ENCODE measurements at places on chromosomes 3 and 15. TPM values are rescaled to one million over a fixed set of nuclear protein-coding genes. Genes with fewer than 3 reads are reported as not detected.

- DNase-seq: no peak
Observed at GRCh38 chr15:73035221-73035620, 17.0 kb upstream of the NEO1 start.

DNA sequence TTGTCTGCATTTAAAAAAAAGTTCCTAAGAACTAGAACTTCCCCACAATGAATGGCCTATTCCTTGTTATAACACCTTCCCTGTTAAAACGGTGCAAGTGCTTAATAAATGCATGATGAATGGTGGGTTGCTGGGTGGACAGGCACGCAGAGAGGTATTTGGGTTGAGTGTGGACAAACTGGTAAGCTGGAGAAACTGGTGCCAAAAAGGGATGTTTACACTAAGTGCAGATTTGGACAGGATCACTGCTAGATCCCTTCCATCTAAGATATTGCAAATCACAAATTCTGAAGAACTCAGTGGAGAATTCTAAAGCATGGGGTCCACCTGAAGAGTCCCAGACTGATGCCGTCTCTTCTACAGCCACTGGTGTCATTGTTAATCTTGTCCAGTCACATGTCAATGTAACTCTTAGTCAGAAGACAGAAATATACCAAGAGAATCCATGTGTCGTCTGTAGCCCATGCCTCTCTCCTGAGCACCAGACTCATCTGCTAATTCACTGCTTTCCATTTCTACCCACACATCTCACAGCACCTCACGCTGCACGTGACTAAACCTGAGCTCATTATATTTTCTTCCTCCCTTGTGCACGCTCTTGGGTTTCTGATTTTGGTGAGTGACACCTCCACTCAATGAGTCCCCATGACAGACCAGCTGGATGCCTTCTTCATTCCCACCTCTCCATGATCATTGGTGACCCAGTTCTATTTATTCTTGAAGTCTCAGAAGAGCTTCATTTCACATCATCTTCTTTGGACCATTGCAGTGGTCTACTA, 328.9 kb downstream of the THSD4 start:
- DNase-seq: no peak

- DNase-seq: no peak
Observed at GRCh38 chr15:70254311-70254869, 156.7 kb upstream of the TLE3 start.

DNA sequence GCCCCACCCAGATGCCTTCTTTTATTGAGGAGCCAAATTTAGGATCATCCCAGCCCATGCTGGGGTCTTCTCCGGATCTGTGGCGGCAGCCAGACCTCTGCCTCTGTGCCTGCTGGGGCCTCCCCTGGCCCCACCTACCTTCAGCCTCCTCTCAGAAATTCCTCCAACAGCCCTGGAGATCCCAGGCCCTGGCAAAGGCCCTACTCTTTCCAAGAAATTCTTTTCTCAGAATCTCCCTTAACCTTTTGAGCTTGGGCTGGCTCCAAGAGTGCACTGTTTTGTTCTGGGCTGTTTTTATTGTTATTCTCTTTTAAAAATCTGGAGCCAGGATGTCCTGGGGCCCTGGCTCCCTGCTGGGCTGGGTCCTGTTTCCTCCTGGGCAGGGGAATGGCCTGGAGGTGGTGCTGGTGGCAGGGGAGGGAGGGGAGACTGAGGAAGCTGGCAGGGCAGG, 57.8 kb downstream of the GRIP2 start:
- DNase-seq: no peak

DNA sequence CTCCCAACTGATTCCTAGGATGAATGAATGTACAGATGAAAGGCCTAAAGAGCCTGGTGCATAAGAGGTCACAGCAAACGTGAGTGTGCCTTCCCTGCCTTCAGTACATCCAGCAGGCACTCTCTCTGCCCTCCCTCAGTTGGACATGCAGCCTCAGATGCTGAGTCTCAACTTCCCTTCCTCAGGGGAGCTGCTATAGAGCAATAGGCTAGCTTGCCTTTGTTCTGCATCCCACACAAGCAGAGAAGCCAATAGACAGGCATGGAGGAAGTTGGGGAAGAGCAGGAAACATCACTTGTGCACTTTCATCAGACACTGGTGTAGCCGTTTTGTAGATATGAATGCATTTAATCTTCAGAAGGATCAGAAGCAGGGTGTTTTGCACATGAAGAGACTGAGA, 147.5 kb upstream of the THBS1 start:
- no peak for DNase-seq

GRCh38 chr3:141078200-141078599, 27.1 kb downstream of the SPSB4 start:
- DNase-seq: no peak

GRCh38 chr15:40908095-40908494, 13.8 kb downstream of the VPS18 start:
- DNase-seq: no peak

DNA sequence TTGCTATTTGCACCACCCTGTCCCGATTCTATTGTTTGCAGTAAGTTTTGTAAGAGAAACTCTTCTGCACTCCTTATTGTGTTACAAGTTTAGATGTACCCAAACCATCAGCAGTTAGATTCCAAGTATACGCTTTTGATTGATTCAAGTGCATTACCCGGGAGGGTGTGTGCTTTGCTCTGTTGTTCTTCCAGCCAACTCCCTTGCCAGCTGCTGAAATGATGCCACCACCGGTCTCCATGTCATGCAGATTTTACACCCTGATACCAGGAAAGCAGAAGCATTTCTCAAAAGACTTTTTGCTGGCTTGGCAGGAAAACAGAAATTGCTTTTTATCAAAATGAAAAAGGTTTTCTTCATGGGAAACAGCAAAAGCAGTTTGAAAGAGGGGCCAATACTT, 1006.6 kb upstream of the CFAP20DC start:
- DNase-seq: no peak

DNA sequence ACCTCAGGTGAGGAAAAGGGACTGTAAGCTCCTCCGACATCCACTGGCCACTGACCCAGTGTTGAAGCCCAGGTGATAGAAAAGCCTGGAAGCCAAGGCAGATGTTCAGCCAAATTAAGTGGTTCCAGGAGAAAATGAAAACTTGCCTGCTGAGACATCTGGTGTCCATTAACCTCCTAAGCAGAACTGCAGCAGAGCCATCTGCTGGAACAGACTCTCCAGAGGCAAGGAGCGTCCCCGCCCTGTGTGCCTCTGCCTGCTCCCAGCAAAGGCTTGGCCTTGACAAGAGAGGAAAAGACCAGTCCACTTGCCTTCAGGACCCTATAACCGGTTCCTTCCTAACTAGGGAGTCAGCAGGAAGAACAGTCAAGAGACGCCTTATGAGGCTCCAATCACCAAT, 48.2 kb downstream of the SRGAP3 start:
- DNase-seq: no peak

- no peak for DNase-seq
Observed at GRCh38 chr3:24551626-24552025, 57.0 kb upstream of the THRB start.

DNA sequence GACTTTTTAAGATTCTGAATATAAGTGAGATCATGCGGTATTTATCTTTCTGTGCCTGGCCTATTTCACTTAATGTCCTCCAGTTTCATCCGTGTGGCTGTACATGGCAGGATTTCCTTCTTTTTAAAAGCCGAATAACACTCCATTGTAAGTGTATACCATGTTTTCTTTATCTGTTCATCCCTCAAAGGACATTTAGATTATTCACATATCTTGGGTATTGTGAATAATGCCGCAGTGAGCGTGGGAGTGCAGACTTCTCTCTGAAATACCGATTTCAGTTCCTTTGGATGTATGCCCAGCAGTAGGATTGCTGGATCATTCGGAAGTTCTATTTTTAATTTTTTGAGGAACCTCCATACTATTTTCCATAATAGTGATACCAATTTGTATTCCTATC, 136.1 kb downstream of the APBA2 start:
- no peak for DNase-seq

- no peak for DNase-seq
Observed at GRCh38 chr3:138944929-138945708, 1.8 kb downstream of the FOXL2 start.

GRCh38 chr3:179083977-179084376, 12.4 kb upstream of the ZMAT3 start:
- DNase-seq: no peak

DNA sequence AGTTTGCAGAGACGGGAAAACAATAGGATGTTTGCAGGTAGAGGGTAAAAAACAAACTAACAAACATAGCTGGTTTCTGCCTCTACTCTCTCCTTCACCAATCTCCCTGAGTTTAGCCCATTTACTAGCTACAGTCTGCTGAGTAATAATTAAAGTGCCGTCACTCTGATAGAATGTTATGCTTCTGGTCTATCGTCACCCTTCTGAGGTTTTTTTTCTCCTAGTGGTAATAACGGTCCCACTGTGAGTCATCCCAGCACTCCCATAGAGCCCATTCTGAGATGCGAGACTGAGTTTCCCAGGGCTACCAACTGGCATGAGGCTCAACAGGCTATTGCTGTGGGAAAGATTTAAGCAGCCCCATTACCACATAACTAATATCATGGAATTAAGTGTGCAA, 56.4 kb downstream of the PLAAT1 start:
- no peak for DNase-seq

GRCh38 chr3:100158918-100159330, 44.6 kb upstream of the FILIP1L start:
- no peak for DNase-seq

DNA sequence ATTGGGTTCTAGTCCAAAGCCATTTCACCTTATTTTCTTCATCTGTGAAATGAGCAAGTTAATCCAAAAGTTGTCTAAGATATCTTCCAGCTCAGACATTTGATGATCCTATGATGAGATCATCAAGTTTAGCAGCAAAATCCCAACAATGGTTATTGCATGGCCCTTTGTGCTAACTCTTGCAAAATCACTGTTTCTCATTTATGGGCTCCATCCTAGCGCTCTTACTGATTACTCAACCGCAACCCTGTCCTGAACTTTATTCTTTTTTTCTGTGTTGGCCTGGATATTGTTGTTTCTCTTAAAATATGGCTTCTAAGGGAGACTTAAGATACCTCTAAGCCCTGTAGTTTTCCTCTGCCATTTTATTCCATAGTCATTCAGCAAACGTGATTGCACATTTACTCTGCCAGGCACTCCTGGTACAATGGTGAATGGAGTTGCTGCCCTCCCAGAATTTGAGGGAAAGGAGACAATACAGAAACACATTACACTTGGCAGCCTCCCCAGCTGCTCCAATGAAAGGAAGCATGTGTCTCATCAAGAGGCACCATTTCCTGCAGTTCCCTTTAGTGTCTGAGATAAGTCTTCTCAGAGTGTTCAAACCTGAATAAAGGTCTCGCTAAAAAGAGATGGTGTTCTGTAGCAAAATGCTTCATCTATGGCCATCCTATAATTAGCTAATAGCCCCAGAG, 4.4 kb downstream of the GXYLT2 start:
- no peak for DNase-seq

DNA sequence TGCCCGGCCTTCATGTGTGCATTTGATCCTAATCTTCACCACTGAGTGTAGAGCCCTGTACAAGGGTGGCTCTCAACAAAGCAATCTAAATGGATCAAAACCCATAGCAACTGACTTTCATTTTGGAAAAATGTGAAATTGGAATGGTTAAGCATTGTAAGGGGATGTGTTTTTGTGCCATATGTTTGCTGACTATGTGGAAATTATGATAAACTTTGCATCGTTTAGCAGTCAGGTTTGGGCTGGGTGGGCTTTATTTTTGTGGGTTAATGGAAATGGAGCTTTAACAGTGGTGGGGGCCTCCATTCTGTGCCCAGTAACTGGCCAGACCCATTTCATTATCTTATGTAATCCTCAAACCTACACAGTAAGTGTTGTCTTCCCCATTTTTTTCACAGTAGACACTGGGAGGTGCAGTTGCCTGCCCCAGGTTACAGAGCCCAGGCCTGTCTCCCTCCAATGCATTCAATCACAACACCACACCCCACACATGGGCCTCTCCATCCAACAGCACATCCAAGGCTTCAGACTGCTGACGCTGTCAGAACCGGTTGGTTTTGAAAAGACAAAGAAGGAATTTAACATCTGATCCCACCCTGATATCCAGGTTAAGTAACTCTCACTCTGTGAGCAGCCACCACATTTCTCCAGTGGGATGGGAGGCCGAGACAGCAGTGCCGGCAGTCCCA, 136.3 kb upstream of the ABHD17C start:
- DNase-seq: no peak

- DNase-seq: no peak
Observed at GRCh38 chr15:70336425-70337009, 238.8 kb upstream of the TLE3 start.

DNA sequence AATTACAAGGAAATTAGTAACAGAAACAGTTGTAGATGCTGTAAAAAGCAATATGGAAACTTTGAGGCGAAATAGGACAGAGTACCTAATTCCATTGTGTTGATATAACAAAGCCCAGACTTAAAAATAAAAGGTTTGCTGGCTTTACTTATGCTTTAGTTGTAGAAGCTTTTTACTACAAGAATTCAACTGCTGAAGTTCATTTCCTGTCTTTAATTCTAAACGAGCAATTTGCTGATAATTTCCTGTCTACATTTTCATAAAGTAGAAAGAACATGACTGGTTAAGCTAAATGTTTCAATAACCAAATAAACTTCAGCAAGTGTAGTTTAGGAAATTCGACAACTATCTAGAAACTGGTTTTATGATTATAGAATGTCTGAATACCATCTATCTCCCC, 423.8 kb downstream of the MECOM start:
- no peak for DNase-seq

- DNase-seq: no peak
Observed at GRCh38 chr3:156952011-156952410, 125.9 kb downstream of the LEKR1 start.

GRCh38 chr3:180615954-180616353, 14.0 kb downstream of the TTC14 start:
- no peak for DNase-seq

GOLGA6D gene
- 0.06 TPM for polyA plus RNA-seq

GRIP2 gene
- not detected for polyA plus RNA-seq

CHAC1 gene
- not detected for polyA plus RNA-seq

BOC gene
- polyA plus RNA-seq: not detected

LMCD1 gene
- not detected for polyA plus RNA-seq

NANOGP8 gene
- not detected for polyA plus RNA-seq

SLC28A1 gene
- polyA plus RNA-seq: not detected

SEMA4B gene
- polyA plus RNA-seq: 4.1 TPM

LRRC31 gene
- not detected for polyA plus RNA-seq

Data from naive thymus-derived CD8-positive, alpha-beta T cell (primary cell).